Non-pigmented ciliary epithelial cell (primary cell): ENCODE measurements at places on chromosomes 11 and 22.

DNA sequence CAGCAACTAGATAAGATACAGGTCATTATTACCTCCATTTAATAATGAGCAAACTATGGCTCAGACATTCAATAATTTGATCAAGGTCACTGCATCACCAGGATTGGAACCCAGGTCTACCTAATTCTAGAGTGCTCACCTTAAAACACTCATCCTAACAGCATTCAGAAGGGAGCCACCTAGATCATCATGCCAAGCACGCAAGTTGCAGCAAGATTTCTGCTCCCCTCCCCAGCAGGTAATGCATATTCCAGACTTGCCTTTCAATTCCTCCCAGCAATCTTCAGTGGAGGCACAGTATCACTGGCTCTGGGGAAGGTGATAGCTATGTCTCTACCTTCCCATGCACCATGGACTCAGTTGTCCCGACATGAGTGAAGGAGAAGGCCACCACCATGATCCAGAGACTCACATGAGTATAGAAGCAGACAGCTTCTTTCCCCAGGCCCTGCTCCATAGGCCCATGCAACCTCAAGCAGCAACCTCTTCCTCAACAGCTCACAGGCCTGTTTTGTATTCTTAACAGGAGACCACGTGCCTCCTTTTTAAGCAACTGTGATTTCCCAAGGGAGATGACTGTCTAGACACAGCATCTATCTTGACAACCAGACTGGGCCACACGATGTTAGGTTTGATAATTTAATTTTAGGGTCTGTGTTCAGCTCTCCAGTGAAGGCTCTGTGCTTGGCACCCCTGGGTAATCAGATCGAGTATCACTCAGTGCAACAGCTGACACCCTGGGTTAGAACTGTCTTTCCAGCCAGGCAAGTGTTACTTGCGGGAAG is 36.4 kb downstream of the RAB30 start:
- no peak for DNase-seq

GRCh38 chr11:113167599-113167998 is 146.8 kb upstream of the TTC12 start:
- no peak for DNase-seq

GRCh38 chr11:428295-428694 is 13.5 kb upstream of the SIGIRR start:
- no peak for DNase-seq

GRCh38 chr11:11372461-11372860 is 19.4 kb upstream of the CSNK2A3 start:
- no peak for DNase-seq

- DNase-seq = no peak
Observed at GRCh38 chr11:95700471-95700817, 89.1 kb downstream of the FAM76B start.

- no peak for DNase-seq
Observed at GRCh38 chr11:12768726-12769673, 94.8 kb downstream of the TEAD1 start.

GRCh38 chr22:32987081-32987631 is 71.0 kb downstream of the SYN3 start:
- peak; percentile 26 for DNase-seq
